ENCODE measurements at places on chromosomes 12 and 14.
A peak's percentile ranks its signal among the peaks of the same experiment; 100 is the strongest.

DNA sequence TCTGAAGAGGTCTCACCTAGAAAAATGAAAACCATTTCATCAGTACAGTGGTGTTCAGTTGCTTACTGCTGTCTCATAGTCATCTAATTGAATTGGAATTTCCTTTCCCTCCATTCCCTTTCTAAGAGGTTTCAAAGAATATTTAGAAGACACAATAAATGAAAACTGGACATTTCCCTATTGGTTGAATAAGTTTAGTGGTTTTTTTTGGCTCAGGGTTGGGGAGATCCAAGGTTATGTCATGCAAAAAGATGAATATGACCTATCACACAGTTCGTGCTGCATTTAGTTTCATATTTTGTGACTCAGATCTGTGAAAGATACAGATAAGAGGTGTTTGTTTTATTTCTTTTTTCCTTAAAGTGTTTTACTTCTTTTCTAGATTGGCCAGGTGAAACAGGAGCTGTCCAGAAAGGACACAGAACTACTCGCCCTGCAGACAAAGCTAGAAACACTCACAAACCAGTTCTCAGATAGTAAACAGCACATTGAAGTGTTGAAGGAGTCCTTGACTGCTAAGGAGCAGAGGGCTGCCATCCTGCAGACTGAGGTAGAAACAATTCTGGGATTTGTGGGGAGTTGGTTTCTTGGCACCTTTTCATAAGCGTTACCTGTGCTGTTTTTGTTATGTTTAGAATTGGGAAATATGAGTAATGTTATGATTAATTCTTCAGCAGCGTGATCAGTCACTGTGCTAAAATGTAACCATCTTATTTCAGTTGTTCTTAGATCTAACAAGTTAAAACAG is 124.6 kb downstream of the ERC1 start:
- DNase-seq = no peak

GRCh38 chr12:58537278-58537677 is 383.0 kb downstream of the LRIG3 start:
- no peak for DNase-seq

DNA sequence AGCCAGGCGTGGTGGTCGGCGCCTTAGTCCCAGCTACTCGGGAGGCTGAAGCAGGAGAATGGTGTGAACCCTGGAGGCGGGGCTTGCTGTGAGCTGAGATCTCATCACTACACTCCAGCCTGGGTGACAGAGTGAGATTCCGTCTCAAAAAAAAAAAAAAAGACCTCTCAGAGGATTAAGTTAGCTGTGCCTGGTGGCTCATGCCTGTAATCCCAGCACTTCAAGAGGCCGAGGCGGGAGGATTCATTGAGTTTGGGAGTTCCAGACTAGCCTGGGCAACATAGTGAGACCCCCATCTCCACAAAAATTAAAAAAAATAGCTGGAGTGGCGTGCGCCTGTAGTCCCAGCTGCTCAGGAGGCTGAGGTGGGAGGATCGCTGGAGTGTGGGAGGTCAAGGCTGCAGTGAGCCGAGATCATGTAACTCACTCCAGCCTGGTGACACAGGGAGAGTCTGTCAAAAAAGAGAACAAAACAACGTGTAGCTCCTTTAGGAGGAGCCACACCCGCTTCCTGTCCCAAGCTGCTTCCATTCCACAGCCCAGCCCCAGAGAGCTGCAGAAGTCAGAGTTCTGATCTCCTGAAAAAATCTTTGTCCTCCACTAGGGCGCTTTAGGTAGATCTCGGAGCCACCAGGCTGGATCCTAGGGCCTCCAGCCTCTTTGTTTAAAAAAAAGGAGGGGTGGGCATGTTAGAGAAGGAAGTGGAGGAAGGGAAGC is 11.5 kb upstream of the ULK1 start:
- DNase-seq = no peak

DNA sequence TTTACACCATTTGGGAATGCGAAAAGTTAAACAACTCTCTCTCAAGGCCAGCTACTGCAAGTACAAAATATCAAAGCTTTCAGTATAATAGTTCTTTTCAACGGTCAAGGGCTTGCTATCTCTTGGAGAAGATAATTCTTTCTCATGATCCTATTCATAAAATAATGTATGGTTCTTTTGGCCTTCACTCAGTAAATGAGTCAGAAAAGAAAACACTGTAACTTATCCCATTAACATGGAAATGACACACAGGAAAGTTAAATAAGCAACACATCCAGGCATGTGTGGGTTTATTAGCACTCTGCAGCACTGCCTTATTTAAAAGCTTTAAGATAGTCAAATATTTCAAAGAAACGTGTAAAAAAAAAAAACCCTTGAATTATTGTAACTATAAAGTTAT is 36.9 kb downstream of the ZFC3H1 start:
- DNase-seq = no peak

- DNase-seq = peak; percentile 66
These were observed 24.8 kb downstream of the FOS start for GRCh38 chr14:75303381-75303789.
